NCI-H1436 treated with DMSO at 0.1 percent for 48 hours (cell line): ENCODE measurements at places on chromosomes 1 and 21.

DNA sequence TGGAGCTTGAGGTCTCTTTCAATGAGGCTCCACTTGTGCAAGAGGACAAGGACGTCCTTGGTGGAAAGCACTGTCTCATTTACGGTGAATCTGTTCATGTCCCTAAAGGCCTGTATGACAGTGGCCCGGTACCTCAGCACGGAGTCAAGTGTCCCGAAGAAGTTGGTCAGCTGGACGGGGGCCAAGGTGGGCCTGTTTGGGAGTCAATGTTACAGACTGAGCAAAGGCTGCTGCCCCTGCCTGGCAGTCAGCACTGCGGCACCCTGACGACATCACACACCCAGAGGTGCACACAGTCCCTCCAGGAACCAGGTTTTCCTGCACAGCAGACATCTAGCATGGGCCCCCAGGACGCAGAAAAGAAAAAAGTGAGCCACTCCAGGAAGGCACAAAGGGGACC lies 19.1 kb downstream of the MRAP start:
- DNase-seq, result no peak

DNA sequence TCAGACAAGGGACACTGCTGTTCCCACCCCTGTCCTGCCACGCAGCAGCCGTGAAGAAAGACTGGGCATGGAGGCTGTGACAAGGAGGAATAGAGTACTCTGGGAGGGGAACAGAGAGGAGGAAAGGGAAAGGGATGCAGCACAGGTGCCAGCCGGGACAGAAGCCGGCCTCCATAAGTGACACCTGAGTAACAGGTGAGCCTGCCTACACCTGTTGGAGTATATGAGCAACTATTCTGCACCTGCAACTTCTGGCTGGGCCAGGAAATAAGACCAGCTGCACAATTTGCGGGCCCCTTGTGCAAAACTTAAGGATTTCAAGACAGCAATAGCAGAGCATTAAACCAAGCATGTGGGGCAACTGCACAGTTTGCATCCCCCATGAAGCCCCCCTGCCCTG lies 72.5 kb upstream of the GOLT1A start:
- no peak for DNase-seq

GRCh38 chr21:45820171-45821091 lies 161.1 kb upstream of the COL6A1 start:
- no peak for DNase-seq

- DNase-seq, result no peak
Observed at GRCh38 chr1:208088319-208088718, 155.9 kb downstream of the PLXNA2 start.

- no peak for DNase-seq
Observed at GRCh38 chr1:213284626-213285025, 233.6 kb downstream of the RPS6KC1 start.

DNA sequence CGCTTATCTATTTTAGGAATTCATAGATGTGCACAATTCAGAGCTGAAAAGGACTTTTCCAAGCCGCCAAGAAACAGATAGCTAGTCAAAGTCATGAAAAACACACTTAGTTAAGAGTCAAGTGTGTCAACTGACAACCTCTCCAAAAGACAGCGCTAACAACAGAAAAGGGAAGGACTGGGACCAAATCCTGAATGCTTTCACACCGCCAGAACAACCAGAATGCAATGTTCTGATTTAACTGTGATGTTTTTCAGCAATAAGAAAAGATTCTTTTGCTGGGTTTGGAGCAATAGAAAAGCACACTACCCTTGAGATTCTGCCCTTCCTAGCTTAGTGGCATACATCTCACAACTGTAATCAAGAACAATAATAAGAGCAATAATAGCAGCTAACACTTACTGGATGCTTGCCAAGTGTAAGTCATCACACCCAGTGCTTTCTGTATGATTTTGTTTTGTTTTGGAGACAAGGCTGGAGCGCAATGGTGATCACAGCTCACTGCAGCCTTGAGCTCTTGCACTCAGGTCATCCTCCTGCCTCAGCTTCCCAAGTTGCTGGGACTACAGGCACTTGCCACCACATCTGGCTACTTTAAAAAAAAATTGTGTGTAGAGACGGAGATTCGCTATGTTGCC lies 33.9 kb upstream of the SDC3 start:
- peak; percentile 34 for DNase-seq

- no peak for DNase-seq
Observed at GRCh38 chr1:219550201-219550600, 62.7 kb downstream of the ZC3H11B start.

DNA sequence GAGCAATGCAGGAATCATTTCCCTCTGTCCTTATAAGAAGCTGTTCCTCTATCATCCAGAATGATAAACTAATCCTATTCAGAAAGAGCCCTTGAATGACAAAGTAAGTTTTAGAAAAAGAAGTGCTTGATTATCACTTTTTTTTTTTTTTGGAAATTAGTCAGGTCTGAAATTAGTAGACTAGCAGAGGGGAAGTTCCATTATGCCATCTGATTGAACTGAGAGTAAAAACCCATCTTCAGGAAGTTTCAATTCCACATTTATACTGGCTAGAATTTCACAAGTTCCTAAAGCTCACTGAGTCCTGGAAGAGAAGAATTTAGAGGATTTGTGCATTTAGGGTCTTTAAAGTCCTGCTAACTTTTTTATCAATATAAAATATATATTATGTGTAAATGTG lies 128.8 kb upstream of the COA6 start:
- DNase-seq, result no peak

DNA sequence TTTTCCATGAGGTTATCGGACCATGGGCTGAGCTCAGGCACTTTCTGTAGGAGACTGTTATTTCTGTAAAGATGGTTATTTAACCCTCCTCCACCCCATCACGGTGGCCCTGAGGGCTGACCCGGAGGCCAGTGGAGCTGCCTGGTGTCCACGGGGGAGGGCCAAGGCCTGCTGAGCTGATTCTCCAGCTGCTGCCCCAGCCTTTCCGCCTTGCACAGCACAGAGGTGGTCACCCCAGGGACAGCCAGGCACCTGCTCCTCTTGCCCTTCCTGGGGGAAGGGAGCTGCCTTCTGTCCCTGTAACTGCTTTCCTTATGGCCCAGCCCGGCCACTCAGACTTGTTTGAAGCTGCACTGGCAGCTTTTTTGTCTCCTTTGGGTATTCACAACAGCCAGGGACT lies 2.6 kb upstream of the CCDC28B start:
- DNase-seq, result no peak

DNA sequence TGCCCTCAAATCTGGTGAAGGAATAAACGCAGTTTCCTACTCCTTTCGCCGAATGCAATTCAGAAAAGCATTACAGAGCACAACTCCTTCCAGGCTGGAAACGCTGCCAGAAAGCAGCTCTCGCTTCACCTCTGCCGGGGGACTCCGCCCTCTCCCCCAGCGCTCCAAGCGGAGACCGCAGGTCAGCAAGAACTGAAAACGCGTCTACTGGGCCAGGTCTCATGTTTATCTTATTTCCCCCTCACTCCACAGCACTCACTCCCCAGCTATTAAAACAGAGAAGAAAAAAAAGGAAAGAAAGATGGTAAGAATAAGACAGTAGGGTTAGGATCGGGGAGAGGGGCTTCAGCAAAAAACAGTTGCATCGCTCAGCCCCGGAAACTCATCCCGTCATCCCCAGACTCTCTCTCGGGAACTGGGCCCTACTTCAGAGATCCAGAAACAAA lies 833 bp upstream of the RCOR3 start:
- DNase-seq, result peak; percentile 51

GRCh38 chr1:214899908-214900460 lies 182.6 kb upstream of the KCNK2 start:
- no peak for DNase-seq

DNA sequence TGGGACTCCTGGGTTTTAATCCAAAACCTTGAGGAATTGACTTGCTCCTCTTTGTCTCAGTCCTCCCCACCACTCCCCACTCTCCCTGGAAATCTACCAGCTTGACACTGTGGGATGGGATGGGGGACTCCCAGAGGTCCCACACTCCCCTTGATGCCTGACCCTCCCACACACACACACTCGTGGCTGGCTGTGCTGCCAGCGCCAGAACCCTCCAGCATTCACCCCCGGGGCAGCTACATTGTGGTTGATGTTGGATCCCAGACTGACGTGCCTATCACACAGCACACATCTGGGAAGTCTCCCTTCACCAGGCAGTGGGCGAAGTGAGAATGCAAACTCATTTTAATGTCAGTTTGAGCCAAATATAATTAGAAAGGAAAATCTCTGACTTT lies 10.0 kb downstream of the KIRREL1 start:
- DNase-seq, result no peak

- no peak for DNase-seq
Observed at GRCh38 chr1:235979176-235979575, 85.7 kb downstream of the NID1 start.

GRCh38 chr1:2630498-2631135 lies 2.2 kb downstream of the MMEL1 start:
- DNase-seq, result no peak

DNA sequence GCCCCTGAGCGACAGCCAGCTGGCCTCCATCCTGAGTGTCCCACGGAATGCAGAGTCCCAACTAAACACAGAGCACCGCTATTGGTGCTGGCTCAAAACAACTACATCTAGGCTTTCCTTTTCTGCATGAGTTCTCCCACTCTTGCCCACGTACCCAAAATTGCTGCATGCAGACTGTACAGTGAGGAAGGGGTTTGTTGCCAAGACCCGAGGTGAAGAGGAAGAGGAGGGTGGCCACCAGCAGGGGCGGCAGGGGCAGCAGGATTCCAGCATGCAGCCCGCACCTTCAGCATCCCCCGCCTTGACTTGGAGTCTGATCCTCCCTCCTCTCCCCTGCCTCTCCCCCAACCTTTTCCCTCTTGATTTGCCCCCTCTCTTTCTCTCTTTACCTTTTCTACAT lies 8.0 kb downstream of the S100A9 start:
- no peak for DNase-seq

GRCh38 chr1:119653135-119653838 lies 5.2 kb upstream of the ZNF697 start:
- no peak for DNase-seq

DNA sequence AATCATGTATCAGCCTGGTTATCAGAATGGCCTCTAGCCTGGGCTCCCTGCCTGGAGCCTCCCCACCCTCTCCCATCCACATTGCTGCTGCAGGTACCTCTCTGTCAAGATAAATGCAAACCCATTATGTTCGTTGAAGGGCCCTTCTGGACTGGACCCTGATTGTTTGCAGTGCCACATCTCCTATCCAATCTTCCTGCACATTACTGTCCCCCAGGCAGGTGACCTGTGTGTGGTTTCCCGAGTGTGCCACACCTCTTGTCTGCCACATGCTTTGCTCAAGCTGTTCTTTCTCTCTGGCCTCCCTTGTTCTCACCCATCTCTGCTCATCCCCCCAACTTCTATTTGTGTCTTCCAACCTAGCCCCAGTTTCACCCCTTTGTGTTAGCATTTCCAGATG lies 32.4 kb downstream of the IER5 start:
- no peak for DNase-seq

- DNase-seq, result no peak
Observed at GRCh38 chr1:14571810-14572767, 26.4 kb upstream of the KAZN start.

DNA sequence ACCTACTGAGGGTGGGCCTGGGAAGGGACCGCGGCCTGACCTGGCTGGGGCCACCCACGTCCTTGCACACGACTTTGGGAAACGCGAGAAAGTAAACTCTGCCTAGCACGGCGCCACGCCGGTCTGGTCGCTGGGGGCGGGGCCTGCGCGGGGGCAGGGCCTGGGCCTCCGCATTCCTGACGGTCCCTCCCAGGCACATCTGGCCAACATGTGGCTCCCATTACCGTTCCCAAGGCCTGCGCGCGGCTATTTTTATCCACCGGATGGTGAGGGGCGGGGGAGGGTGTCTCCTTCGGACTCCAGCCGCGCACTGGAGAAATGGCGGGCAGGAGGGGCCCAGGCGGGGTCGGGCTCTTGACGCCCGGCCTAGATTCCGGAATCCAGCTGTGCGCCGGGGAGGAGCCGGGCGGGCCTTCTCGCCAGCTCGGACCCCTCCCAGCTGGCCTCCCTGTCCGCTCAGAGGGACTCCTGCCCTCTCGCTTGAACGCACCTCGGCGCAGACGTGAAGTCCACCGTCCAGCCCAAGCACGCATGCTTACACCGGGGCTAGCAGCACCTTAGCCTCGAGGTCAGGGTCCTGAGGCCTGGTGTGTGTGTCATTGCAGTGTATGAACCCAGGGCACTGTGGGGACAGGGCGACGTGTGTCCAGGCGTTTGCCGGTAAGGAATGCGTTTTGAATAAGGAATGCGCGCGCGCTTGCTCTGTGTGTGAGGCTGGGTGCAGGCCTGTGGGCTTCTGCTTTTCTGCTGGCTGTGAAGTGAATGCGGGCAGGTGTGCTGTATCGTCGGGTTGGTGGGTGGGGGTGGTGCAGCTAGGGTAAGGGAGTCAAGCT lies 2.1 kb downstream of the EVA1B start:
- DNase-seq, result no peak

DNA sequence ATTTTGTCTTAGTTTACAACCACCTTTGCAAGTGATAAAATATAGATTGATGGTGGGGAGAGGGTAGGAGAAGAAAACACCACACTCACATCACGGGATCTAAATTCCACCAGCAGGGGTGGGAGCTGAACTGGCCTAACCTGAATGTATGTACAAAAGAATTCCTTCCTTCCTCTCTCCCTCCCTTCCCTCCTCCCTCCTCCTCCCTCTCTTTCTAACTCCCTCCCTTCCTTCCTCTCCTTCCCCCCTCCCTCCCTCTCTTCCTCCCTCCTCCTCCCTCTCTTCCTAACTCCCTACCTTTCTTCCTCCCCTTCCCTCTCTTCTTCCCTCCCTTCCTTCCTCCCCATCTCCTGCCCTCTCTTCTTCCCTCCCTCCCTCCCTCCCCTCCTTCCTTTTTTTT lies 40.2 kb downstream of the HIVEP3 start:
- DNase-seq, result no peak

GRCh38 chr1:67597336-67597735 lies 87.7 kb upstream of the GADD45A start:
- DNase-seq, result peak; percentile 50

- DNase-seq, result no peak
Observed at GRCh38 chr1:172041742-172042141, 200.4 kb downstream of the DNM3 start.
